AG09309 (cell line): ENCODE measurements at places on chromosomes 1 and 21.
A peak's percentile ranks its signal among the peaks of the same experiment; 100 is the strongest.

DNA sequence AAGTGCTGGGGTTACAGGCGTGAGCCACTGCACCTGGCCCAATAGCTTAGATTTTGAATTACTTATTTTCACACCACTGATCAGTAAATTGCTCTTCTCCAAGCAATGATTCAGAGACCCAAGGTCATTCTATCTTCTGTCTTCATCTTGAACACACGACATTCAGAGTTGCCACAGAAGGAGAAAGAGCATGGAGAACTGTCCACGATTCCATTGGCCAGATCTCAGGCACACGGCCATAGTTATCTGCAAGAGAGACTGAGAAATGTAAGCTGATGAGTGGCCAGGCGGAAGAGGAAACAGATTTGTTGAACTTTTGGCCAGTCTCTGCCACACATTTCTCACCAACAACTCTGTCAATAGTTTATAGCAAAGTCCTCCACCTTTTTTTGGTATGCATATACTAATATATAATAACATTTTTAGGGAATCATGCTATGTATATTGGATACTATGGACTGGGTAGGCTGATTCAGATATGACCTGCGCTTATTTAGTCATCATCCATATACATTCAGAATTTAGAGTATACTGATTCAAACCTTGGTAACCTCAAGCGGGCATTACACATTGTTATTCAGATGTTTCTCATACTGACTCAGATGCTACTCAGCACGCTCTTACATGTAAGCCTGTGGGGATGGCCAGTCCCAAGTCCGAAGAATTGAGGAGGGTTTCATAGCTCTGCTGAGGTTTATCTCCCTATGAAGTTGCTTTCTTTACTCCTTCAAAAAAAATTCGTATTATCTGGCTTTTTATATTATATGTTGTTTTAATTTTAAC is 25.5 kb upstream of the CAP1 start:
- DNase-seq, result peak; percentile 74

GRCh38 chr21:25493722-25494121 is 113.6 kb downstream of the MRPL39 start:
- no peak for DNase-seq

GRCh38 chr1:217059401-217059800 is 336.2 kb upstream of the ESRRG start:
- no peak for DNase-seq

DNA sequence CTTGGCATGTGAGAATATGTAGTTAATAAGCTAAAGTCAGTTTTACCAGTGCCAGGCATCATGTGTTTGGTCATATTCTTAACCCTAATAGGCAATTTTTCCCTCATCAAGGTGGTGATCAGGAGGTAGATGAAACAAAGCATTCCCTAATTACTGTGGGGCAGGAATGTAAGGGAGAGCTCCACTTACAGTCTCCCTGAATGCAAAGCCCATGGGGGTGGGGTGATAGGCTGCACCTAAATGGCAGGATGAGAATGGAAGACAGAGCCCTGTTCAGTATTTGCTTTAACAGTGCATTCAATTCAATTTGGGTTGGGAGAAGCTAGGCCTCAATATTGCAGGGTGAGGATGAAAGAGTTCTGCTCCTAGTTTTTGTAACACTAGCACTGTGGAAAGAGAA is 23.4 kb downstream of the ZNF678 start:
- no peak for DNase-seq

DNA sequence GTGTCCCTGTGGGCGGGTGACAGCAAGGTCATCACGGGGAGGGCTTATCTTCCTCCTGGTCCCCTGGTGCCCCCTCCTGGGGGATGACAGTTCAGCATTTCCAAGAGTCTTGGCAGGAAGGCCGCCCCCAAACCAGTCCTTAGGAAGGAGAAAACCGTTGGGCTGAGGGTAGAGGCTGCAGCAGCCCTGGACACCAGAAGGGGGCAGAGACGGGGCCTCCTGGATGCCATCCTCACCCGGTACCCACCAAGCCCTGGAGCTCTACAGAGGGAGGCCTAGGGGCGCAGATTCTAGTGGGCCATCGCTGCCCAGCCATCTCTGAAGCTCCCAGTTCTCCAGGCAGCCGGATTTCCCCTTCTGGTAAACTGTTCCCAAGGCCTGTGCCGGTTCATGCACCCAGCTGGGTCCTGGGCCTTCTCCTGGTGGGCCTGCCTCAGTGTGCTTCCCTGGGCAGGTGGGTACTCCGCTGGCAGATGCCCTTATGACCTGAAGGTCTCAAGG is 14.8 kb upstream of the ZNF669 start:
- DNase-seq, result no peak

- DNase-seq, result no peak
These were observed 62.8 kb upstream of the LAX1 start for GRCh38 chr1:203702130-203702577.

DNA sequence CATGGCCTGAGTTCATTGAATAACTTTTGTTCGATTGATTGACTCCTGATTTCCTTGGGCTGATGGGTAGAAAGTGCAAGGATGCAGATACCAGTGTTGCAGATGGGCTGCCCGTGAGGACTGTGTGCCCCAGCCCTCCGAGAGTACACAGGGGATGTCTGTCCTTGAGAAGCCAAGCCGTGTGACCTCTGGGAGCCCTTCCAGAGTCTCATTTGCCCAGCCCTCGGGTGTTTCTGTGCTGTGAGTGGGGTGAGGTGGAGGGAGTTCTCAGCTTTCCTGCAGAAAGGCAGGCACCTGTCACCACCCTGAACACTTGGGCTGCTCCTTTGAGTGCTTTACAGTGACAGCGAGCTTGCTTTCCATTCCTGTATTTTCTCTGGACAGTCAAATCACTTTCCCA is 96.4 kb upstream of the CACNA1E start:
- no peak for DNase-seq

DNA sequence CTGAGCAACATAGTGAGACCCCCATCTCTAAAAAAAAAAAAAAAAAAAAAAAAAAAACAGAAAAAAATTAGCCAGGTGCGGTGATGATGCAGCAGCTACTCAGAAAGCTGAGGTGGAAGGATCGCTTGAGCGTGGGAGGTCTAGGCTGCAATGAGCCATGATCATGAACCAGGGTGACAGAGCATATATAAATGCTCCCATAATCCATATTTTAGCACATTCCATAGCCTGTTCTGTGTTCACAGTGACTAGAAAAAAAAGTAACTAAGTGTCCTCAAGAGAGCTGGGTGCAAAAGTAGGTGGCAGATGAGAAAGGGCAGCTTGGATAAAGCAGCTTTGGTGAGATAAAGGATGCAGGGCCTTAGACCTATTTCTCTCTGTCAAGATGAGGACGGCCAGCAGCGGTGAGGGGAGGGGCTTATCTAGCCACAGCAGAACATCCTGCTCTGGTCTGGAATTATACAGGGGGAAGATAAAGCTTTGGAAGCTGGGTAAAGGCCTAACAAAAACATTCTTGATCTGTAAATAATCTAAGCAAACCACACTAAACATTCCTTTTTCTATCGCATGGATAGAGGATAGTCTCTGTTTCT is 205.3 kb downstream of the DAB1 start:
- no peak for DNase-seq

DNA sequence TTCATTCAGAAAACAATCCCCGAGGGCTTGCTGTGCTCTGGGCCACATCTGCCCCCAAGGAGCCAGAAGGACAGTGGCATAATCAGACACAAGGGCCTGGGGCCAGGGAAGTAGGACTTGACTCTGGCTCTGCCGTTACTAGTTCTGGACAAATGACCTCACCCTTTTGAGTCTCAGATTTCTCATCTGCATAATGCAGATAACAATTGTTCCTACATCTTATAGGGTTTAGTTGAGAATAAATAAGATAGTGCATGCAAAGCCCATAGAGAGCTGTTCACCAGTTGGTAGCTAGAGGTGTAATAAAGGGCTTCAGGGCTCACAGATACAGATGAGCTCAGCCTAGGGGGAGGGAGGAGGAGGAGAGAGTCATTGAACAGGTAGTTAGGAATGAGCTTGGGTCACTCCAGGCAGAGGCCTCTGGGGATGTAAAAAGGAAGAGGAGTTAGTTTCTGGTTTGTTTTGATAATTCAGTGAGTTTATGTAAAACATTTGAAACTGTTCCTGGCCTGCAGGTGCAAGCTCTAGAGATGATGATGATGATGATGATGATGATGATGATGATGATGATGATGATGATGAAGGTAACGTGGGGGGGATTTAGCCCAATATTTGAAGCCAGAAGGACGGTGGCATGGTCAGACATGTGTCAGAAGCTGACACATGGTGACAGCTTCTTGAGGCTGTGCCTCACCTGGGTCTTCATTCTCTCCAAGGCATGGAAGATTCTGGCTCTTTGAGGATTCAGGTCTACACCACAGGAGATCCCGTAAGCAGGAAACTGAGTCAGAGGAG is 858 bp downstream of the LACTBL1 start:
- DNase-seq, result no peak

DNA sequence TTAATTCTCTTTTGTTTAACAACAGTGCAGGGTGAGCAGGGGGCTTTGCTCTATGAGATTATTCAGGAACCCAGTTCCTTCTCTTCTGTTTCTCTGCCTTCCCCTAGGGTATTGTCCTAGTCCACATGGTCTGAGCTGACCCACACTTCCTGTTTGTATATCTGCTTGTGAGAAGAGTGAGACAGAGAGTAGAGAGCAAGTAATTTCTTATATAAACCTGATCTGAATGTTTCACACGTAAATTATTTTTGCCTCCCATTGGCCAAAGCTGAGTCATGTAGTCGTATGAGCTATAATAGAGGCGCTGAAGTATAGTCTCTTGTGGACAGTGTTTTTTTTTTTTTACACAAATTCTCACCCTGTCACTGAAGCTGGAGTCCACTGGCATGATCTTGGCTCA is 134.2 kb upstream of the SERTAD4 start:
- DNase-seq, result no peak

DNA sequence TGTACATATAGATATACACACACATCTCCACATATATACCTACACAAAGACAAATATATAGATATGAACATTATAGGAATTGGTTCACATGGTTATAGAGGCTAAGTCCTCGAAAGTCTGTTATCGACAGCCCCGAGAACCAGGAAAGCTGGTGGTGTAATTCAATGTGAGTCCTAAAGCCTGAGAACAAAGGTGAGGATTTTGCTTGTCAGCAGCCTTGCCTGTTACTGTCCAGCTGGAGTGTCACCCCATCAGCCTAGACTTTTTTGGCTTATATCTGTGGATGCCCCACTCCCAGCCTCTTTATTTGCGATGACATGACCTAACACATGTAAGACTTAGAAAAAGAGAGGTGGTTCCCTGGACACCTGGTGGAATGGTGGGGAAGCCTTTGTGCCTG is 97.0 kb downstream of the GIPC2 start:
- no peak for DNase-seq

DNA sequence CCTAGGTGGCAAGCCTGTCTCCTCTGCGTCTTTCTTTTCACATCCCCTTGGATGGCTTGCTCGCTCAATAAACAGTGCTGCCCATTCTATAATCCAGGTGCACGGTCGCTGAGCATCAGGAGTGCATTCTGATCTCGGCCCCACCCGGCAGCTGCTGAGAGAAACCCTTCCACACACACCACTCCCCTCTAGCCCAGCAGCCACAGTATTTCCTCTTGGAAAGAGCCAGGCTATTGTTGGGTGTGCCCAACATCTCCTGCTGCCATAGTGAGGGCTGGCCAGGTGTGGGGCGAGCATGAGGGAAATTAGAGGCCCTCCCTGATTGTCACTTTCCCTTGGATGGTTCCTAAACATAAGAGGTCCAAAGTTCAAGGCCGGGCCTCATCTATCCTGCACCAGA is 24.7 kb downstream of the GPA33 start:
- no peak for DNase-seq

- DNase-seq, result peak; percentile 87
These were observed 8.9 kb downstream of the XKR8 start for GRCh38 chr1:27968692-27969091.

DNA sequence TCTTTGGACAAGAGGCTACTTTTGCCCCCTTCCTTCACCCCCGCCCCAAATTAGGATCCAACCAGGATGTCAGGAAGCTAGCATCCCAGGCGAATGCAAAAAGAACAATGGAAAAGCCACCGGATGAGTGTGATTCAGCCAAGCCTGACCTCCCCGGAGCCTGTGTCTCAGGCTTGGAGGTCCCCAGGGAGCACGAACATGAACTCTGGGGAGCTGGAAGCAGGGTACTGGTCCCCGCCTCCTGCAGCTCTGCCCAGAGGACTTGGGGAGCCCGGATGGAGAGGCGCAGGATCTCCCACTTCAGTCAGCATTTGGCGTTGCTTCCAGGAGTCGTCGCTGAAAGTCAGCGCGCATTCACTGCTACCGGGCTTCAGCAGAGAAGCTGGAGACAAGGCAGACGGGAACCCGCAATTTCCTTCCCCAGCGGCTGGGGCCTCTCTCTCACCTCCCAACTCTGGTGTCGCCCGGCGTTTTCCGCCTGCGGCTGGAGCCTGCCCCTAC is 1.8 kb upstream of the TBX15 start:
- no peak for DNase-seq
